ENCODE measurements at places on chromosomes 7 and 10.

- no peak for DNase-seq
Measured at GRCh38 chr10:95241533-95241932, 47.5 kb downstream of the ACSM6 start.

GRCh38 chr7:51139796-51140195, 176.8 kb downstream of the COBL start:
- DNase-seq, result no peak

DNA sequence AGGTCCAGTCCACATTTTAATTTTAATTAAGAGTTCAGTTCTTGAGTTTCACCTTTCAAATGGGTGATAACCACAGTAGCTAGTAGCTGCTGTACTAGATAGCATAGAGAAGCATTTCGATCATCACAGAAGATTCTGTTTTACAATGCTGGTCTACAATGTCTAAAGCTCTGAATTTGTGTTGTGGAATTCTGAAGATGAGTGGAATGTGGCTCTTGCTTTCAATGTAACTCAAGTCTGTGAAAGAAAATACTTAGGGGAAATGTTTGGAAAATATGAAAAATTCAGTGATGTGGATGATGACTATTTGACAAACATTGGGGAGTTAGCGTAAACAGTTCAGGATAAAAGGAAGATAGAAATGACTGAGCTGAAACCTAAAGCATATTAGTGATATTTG, 139.4 kb downstream of the GNAT3 start:
- DNase-seq, result no peak

- DNase-seq, result no peak
Measured at GRCh38 chr7:67105377-67105776, 108.7 kb downstream of the TYW1 start.
